ENCODE measurements at places on chromosomes 2 and 18.

DNA sequence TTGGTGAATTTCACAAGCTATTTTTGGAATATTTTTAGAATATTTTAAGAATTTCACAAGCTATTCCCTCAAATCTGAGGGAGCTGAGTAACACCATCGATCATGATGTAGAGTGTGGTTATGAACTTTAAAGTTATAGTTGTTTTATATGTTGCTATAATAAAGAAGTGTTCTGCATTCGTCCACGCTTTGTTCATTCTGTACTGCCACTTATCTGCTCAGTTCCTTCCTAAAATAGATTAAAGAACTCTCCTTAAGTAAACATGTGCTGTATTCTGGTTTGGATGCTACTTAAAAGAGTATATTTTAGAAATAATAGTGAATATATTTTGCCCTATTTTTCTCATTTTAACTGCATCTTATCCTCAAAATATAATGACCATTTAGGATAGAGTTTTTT lies 15.9 kb downstream of the TYMS start:
- DNase-seq, result no peak

DNA sequence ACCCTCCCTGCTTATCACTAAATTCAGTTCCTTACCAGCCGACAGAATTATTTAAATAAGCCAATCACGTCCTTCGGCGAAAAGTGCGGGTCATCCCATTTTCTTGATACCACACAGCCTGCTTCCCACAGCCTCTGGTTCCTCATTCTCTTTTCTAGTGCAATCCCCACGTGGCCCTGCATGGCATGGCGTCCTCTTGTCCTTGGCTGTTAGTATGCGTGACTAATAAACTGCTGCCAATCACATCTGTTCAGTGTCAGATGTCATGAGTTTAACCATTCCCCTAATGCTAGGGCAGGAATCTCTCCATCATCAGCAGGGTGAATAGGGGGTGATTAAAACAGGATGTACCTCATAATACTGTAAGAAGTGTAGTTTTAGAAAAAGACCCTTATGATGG lies 62.8 kb upstream of the TSPYL6 start:
- DNase-seq, result no peak

DNA sequence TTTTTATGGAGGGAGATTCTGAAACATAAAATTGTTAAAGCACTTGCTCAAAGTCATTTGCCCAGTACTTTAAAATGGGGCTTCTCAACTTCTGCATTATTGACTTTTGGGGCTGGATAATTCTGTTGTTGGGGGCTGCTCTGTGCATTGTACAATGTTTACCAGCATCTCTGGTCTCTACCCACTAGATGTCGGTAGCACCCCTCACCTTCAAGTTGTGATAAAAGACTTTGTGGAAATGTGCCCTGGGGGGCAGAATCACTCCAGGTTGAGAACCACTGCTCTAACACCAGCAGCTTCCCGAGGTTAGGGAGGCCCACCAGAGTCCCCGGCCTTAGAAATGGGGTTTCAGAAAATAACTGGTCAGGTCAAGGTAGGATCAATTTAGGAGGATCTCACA lies 26.8 kb upstream of the CUL3 start:
- DNase-seq, result no peak

DNA sequence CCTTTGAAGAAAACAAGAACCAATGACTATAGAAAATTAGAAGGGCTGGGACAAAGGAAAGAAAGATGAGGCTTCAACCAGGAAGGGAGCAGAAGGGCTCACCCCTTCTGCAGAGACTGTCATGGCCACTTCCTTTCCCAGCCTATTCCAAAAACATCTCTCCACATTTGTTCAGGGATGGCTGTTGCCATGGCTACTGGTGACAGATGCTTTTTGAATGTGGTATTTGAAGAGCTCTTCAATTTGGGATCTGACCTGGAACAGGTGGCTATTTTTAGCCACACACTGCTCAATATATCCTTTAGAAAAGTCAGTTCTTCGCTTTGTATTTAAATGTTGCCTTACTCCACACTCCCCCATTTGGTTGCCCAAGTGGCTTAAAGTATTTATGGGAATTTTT lies 64.1 kb upstream of the LCLAT1 start:
- DNase-seq, result no peak

- DNase-seq, result no peak
Measured at GRCh38 chr18:63947051-63947790, 1.9 kb upstream of the HMSD start.

DNA sequence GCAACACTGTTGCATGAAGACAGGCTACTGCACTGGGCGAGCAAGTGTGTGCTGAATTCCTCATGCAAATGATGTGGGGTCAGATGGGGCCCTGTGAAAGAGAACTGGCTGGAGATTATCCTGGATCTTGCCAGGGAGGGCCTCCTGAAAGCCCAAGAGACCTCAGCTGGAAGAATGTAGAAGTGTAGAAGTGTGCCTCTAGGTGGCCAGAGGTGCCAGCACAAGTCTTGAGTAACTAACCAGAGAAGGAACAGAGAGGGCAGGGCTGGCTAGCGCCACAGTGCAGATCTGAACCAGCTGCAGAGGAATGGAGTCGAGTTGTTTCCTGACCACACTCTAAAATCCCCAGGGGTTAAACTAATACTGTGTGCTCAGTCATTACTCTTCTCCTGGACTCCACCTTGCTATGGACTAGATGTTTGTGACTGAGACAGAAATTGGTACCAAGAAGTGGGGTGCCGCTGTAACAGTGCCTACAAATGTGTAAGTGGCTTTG lies 399.3 kb downstream of the LRATD1 start:
- no peak for DNase-seq

DNA sequence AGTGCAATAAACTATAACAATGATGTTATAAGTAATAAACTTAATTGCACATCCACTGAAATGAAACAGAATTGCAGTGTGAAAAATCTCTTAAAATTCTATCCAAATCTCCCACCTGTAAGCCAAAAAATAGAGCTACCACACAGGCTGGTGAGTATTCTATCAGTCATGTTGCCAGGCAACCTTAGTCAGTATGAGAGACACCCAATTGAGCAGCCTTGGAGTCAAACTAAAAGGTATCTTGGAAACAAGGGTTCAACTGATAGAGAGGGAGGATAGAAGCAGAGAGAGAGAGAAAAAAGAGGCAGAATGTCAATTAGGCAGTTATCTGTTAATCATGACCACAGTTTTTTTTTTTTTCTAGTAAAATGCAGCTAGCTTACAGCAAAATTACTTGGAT lies 45.8 kb downstream of the GALNT13 start:
- no peak for DNase-seq

- DNase-seq, result no peak
Measured at GRCh38 chr2:14543284-14543683, 89.2 kb upstream of the LRATD1 start.

DNA sequence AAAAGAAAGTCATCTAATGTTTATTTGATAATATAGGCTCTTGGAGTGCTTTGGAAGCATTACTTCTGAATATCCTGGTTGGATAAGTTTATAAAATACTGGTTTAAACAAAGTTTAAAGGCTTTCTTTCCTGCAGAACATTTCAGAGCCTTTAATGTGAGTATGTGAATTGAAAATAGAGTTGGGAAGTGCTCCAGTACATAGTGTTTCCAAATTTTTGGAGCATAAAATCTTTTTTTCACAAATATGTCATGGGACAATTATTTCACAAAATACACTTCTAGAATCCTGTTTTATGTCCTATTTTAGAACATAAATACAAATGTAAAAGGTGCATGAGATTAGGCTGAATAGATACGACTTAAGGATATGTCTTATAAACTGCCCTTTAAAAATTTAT lies 158.9 kb upstream of the HNRNPA3 start:
- DNase-seq, result no peak

- DNase-seq, result no peak
Measured at GRCh38 chr2:216516730-216517350, 18.2 kb downstream of the RPL37A start.

DNA sequence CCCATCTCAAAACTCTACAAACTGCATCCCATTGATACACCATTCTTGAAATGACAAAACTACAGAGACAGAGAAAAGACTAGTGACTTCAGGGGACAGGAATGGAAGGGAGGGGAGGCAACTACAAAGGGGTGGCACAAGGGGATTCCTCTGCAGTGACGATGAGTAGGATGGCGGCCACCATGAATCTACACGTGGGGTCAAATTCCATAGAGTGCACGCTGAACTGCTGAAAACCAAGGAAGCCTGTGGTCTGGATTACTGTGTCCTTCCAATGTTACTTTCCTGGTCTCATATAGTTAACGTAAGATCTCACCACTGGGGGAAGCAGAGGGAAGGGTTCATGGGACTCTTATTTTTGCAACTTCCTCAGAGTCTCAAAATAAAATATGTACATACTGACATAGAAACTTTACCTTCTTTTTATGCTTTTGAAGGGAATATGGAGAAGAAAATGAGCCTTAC lies 23.6 kb downstream of the COX7A2L start:
- DNase-seq, result no peak

GRCh38 chr18:74291472-74291770 lies 342 bp downstream of the CYB5A start:
- DNase-seq, result no peak

All from NCI-H1048 (cell line).